ENCODE measurements at places on chromosomes 11 and 22.

DNA sequence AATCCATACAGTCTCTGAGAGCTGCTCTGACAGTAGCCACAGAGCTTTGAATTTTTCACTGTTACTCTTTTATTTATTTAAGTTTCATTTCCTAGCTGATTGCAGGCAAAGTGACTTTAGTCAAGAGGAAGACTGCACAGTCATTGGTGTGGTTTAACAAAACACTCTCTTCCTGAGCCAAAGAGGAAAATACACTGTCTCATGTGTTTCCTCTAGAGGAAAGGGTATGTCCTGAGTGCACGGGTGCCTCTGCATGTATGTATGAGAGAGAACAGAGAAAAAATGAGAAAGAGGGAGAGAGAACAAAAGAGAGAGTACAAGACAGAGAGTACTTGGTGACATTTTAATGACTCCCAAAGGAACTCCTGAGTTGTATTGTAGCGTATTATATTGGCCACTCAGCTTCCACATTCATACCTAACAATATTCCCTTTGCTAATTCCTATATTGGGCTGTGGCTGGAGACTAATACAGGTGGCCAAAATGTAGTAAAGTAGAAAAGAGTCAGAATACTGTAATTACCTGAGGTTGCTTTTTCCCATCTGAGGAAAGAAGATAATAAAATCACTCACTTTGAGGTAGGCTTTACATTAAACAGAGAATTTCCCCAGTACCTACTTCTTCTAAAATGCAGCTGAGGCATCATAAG lies at the start of gene OR4D9:
Gene OR4D9 (plus strand): TSS at position 599 of the 649 bp plus-strand sequence. CDS start 3,374 bp downstream, outside the sequence.
- peak; percentile 15 for DNase-seq

- no peak for DNase-seq
These were observed 2.9 kb upstream of the CTSC start for GRCh38 chr11:88340366-88340935.

GRCh38 chr11:35363854-35364780 lies 55.2 kb downstream of the SLC1A2 start:
- no peak for DNase-seq

- no peak for DNase-seq
These were observed 86.0 kb downstream of the KCNQ1 start for GRCh38 chr11:2530855-2531200.

- no peak for DNase-seq
These were observed 390.2 kb downstream of the LUZP2 start for GRCh38 chr11:24886880-24887619.

GRCh38 chr11:95659088-95659487 lies 130.5 kb downstream of the FAM76B start:
- DNase-seq: no peak

DNA sequence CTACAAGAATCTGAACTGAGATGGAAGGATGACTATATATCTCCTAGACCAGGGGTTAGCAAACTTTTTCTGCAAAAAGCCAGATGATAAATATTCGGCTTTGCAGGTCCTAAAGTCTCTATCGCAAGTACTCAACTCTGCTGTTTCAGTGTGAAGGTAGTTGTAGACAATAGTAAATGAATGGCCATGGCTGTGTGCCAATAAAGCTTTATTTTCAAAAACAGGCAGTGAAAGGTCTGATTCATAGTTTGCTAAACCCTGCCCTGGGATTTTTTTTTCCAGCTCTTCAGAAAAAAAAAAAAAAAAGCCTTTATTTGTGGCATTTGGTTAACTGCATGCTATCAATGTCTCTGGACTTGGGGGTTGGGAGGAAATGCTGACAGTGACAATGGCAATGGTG lies 37.5 kb downstream of the FAM227A start:
- DNase-seq: no peak

DNA sequence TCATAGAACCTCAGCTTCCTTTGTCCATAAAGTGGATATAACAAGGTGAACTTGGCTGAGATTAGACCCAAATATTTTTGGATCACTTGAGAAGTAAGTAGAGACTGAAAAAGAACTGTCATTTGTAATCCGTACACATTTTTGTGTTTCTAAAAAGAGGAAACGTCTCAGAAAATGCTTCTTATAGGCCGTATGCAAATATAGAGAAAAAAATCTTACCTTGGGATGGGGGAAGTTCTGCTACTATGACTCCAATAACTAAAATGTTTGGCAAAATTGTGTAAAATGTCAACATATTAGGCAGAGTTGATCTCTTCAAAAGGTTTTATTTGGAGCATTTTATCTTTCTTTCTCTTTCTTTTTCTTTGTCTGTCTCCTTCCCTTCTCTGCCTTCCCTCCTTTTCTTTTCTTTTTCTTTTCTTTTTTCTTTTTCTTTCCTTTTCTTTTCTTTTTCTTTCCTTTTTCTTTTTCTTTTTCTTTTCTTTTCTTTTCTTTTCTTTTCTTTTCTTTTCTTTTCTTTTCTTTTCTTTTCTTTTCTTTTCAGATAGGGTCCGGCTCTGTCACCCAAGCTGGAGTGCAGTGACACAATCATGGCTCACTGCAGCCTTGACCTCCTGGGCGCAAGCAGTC lies 48.2 kb downstream of the ADM start:
- DNase-seq: no peak

GRCh38 chr22:20834206-20834605 lies 24.4 kb downstream of the PI4KA start:
- DNase-seq: no peak

- no peak for DNase-seq
These were observed 116.4 kb downstream of the TYR start for GRCh38 chr11:89293965-89294679.

- DNase-seq: no peak
These were observed 84.6 kb upstream of the LDLRAD3 start for GRCh38 chr11:35859301-35859700.

- no peak for DNase-seq
These were observed 58.5 kb upstream of the ANO1 start for GRCh38 chr11:70019576-70020011.
